Stimulated activated CD8-positive, alpha-beta memory T cell treated with anti-CD3 and anti-CD28 coated beads, Interleukin-12 subunit alpha, Interleukin-12 subunit beta, amount 100 ng/mL, for 4 hours (primary cell): ENCODE measurements at places on chromosomes 11 and 22.

DNA sequence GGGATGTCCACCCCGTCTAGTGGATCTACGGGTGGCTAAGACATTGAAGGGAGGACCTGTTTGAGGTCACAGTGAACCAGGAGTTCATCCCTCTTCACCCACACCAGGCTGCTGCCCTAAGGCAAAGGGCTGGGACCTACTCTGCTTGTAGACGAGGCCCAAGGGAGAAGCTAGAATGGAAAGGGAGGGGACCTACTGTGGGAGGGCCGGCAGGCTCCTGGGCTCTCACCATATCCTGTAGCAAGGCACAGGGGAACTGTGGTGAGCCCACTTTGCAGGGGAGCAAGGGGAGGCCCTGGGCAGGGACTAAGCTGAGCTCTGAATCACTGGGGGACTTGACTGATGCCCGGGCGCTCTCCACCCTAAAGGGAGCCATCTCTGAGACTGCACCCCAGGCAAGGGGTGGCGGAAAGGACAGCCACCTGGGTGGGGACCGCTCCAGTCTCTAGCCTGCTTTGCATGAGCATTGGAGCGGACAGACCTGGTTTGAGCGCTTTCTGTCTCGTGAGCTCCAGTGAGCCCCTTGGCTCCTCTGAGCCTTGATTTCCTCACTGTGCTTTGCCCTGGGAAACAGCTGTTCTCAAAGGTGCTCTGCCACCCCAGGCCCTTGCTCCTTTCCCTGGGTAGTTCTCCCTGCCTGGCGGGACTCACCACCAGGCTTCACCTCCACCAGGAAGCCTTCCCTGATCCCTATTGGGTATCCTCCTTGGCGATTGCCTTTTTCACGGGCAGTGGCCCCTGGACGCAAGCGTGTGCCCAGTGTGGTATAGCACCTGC, 24.2 kb downstream of the PARVG start:
- DNase-seq = no peak

DNA sequence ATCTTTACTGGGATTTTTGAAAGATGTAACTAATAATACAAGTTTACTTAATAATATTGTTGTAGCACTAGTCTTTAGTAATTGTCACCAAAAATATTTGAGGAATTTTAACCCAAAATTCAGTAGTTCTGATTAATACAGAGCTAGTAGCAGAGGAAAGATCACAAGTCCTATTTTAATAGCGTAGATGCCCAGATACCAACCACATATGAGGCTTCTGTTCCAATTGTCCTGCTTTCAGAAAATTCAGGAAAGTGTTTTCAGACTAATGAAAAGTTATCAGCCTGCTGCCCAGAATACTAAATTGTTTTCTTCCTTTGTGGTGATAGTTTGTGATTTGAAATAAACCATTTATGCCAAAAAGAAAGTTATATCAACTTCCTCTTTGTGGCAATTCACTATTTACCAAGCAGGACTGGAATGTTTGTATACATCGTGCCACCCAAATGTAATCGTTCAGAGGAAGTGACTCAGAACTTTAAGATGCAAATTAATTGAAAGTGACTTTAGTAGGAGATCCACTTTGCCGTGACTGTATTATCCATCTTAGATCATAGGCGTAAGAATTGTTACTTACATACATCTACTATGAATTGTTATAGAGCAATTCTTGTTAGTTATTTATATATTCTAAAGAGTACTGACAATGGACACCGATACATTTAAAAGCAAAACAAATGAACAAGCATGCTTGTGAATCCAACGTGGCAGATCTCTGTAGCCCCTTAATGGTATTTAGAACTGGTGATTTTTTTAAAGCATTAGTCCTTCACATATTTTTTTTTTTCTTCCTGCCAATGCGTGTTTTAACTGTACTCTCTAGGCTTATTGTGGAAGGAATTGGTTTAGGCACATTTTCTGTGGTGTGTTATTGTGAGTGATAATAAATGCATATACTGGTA, 231.0 kb downstream of the DDX10 start:
- no peak for DNase-seq

GRCh38 chr11:8232414-8232813, 31.3 kb downstream of the LMO1 start:
- DNase-seq = no peak

GRCh38 chr11:94800414-94800813, 32.3 kb downstream of the AMOTL1 start:
- no peak for DNase-seq

- no peak for DNase-seq
Measured at GRCh38 chr11:118634431-118635236, 27.2 kb downstream of the PHLDB1 start.

GRCh38 chr11:11458001-11458400, 105.0 kb upstream of the CSNK2A3 start:
- DNase-seq = no peak
